Mesenchymal stem cell (in vitro differentiated cells and primary cell): ENCODE measurements at places on chromosomes 1 and 21.

- DNase-seq: no peak
Measured at GRCh38 chr1:202762019-202762418, 46.2 kb downstream of the KDM5B start.

- no peak for DNase-seq
Measured at GRCh38 chr21:46421756-46422555, 36.7 kb upstream of the DIP2A start.

DNA sequence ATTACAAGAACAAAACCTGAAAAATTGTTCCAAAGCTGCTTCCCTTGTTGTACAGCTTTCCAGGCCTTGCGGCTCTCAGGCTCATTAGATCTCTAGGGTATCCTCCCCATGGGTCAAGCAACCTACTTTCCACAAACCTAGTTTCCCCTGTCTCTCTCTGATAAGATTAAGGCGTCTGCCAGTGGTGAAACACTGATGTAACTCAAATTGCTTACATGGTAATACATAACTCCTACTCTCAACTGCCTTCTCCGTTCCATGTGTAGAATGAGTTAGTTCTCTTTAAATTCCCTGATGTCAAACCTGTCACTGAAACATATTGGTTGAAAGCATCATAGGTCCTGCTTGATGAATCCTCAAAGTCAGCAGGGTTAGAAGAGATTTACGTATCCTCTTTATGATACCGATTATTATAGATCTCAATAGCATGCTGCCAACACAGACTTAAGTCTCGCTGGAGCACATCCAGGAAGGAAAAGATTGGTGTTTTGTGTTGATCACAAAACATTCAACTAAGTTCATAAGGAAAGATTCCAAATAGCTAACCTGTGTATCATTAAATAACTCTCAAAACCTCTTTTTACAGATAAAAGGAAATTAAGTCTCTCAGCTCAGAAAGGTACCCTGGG, 10.6 kb downstream of the PPP1R15B start:
- DNase-seq: peak; percentile 36

- peak; percentile 44 for DNase-seq
Measured at GRCh38 chr1:162660574-162660973, 28.3 kb downstream of the DDR2 start.

- no peak for DNase-seq
Measured at GRCh38 chr1:37100310-37100709, 66.0 kb upstream of the GRIK3 start.

DNA sequence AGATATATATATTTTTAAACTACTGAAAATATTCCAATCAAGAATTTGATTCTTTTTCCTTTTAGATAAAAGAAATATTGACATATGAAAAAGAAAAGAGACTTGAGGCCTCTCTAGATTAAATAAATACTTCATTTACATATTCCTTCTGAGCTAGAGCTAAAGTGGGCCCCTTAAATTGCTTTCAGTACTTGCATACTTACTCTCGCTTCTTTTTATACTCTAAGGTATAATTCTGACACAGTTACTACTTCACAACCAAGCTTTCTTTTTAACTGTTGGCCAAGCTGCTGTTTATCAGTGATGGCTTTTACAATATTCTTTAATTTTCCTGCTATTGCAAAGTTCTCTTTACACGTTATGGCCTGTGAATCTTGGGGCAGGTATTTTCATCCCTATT, 24.6 kb downstream of the EXTL2 start:
- DNase-seq: no peak

DNA sequence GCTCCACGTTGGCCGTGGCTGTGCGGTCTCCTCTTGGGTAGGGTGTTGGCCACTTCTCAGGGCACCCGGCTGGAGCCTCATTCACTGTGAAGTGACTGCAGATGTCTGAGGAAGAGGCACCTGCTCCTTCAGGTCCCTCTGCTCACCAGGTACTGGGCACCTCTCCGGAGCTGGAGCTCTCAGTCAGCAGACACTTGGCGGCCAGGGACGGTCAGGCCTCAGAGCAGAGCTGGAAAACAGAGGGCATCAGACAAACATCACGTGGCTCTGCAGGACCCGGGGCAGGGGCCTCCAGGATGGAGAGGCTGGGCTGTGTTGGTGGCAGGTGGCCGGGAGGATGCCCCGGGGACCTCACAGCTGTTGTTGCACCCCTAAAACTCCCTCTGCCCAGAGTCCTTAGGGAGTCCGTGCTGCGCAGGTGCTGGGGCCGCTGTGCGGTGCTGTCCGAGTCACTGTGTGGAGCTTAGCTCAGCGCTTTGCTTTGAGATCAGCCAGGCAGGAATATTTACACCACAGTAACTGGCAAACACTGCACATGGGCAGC, 59.7 kb downstream of the SLX9 start:
- no peak for DNase-seq

DNA sequence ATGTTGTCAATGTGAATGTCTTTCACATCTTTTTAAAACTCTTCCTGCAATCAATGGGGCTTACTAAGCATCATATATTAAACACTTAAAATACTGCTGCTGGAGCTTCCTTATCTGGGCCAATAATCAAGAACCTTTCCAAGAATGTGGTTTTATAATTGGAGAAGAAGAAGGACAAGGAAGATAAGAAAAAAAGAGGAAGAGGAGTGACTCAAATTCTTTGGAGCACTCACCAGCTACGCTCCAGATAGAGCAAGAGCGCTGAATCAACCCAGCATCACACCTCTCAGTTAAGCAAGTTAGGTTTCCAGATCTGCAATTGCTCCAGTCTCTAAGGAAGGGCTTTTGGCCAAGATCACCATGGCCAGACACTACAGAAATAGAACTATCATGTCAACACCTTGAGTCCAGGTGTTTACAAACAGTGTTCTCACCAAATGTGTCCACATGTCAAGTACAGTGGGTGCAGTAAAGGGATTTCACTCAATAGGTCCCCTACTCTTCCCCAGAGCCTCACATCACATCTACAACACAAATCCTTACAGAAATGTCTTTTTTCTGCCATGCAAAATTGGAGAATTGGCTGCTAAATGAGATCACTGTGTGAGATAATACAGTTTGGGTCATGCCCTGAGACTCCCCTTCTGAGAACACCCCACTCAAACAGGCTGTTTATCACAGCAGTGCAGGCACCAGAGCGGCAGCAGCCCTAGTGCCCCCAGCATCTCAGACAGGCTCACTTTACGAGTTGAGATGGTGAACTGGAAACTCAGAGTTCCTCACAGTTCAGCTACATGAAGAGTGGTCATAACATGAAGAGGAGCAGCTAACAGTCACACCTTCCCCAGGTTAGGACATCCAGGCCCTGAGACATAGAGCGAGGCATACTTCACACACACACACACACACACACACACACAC, 1.7 kb upstream of the SPRR2B start:
- no peak for DNase-seq

DNA sequence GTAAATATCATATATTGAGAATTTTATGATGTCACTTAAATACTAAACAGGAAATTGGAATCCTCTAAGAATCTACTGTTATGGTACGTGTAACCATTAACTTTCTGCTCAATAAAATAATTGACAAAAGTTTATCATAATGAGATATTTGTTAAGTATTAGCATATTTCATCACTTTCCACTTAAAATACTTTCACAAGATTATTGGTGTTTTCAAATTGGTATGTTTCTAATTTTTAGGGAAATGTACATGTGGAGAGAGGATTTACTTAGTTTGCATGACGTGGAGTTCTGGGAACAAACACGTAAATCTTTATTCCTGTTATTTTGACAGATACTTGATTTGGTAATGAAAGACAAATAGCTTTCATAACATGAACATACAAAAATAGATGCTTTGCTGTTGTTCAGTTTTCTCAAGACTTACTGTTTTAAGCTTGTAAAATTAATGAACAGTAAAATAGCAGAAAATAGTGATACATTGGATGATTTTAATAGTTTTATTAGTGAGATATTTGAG, 1.6 kb downstream of the SRSF11 start:
- peak; percentile 10 for DNase-seq

DNA sequence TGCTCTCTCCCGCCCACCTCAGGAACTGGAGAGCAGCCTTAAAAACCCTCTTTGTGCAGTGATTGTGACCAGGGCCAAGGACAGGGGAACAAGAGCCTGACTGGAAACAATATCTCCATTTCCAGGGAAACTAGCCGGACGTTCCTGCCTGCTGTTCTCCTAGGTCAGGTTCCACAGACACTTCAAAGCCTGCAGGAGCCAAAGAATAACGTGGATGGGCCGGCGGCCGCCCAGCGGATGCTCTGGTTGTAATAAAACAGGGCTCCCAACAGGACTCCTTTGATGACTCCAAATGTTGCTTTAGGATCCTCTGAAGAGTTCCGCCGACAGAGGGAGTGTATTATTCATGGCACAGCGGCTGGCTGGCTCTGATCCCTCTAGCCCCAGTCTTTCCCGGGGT, 162.2 kb downstream of the PLXNA2 start:
- no peak for DNase-seq

- DNase-seq: peak; percentile 38
Measured at GRCh38 chr21:26138615-26139257, 31.8 kb downstream of the APP start.

DNA sequence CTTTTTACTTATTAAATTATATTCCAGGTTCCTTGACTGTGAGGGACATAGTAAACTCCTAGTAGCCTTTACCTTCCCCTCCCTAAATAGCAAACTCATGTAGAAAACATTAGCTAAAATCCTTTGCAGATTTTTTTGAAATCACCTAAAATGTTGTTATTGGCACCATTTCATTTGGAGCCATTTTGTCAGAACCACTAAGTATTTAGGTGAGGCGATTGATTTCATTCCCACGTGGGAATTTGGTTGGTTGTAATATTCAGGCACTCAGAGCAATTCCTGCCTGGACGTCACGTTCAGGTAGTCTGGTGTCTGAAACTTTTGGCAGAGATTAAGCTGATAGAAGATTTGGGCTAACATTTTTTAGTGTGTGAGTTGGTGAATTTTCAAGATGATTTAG, 84.3 kb downstream of the CAMTA1 start:
- no peak for DNase-seq

DNA sequence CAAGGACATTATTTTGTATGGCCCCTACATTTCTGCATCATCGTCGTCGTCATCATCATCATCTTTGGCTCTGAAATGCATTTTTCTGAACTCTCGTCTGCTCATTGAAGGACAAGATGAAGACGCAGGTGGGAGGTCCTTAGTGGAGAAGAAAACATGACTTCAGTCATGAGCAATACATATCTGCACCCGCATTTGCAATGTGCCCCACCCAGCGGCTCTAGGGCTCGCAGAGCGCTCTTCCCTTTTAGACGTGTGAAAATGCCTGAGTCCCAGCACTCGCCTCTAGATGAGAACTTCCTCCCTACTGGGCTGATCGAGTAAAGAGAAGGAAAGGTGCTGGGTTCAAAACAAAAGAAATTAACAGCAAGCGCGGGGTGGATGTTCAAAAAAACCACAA, 10.1 kb downstream of the C1orf174 start:
- no peak for DNase-seq

DNA sequence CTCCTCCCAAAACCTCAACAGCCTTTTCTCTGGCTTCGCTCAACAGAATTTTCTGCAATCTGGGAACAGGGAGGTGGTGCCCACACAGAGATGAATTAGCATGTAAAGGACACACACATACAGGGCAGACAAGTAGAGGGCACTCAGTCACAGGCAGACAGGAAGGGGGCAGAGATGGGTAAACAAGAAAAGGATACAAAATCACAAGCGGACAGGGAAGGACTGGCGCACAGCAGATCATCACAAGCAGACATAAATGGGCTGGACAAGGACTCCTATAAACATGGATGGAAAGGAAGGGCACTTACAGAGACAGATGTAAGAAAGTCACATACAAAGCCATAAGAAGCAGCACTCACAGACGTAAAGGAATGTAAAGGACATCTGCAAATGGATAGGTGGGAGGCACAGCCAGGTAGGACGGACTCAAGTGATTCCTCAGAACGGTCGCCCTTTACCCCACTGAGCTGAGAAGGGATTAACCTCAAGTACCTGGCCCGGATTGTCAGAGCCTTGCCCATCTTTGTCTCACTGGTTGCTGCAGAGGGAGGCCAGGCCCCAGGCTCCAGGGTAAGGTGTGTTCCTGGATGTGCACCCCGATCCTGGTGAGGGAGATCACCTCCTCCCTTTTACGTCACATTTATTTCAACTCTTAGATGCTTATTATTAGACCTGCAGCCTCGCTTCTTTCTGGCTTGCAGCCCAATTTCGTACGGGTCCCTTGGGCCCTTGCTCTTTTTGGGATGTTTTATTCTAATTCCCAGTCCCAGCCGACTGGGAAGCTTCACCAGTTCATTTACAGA, 836 bp upstream of the PRCC start:
- DNase-seq: peak; percentile 18

DNA sequence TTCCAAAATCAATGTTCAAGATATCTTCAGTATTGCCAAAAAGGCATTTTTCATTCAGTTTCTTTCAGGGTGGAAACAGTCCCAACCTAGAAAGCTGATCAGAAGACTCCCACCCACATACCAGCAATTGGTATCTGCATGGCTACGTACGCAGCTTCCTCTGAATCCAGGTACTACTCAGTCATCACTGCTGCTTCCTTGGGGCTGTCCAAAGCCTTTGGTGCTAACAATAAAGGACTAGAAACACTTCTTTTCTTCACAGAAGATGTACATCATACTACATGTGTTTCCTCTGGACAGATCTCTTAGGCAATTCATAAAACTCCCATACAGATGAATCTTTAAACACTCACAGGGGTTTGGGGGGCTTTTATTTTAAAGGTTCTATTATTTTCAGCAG, 29.8 kb downstream of the VPS26C start:
- no peak for DNase-seq

- DNase-seq: no peak
Measured at GRCh38 chr1:145942405-145942804, 15.1 kb upstream of the RBM8A start.

GRCh38 chr1:232715154-232715553, 85.2 kb upstream of the SIPA1L2 start:
- DNase-seq: no peak

DNA sequence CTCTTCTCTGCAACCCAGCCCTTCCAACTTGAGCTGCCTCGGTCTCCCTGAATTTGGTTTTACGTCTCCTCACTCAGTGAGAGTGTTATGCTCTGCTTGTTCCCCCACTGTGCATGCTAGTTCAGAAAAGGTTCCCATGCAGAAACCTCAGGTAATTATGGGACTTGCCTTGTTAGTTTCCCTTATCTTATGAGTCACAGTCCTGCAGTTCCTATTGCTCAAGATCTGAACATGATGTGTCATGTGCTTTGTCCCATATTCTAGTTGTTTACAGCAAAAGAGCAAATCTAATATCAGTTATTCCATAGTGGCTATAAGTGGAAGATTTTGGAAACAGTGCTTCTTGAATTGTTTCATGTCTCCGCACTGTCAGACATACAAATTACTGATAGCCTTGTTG, 74.4 kb downstream of the DUSP10 start:
- peak; percentile 85 for DNase-seq

DNA sequence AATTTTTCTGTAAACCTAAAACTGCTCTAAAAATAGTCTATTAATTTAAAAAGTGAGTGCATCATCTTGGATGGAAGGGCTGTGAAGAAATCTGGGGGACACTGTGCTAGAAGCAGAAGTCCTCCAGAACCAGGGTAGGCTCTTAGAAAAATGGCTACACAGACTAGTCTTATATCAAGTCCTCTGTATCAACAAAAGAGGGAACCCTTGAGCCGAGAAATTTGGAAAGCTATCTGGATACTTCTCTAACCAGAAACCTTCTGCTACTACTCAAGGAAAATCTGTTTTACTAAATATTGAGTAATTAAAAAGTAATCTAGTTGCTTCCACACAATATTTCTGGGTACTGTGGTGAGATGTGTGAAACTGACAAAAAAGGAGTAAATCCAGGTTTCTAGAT, 92.1 kb downstream of the WDR3 start:
- DNase-seq: no peak

GRCh38 chr1:100353988-100354387, 1.7 kb downstream of the CDC14A start:
- DNase-seq: peak; percentile 49
